ENCODE measurements at places on chromosomes 1 and 21. TPM values are rescaled to one million over a fixed set of nuclear protein-coding genes. Genes with fewer than 3 reads are reported as not detected.

The VHLL gene
- not detected for total RNA-seq

The LCE2C gene
- not detected for total RNA-seq

- H3K27me3 ChIP-seq: no peaks in the 10 kb centered on the region
- no peak overlapping the region for H3K27ac ChIP-seq
- H3K4me3 ChIP-seq: no peak overlapping the region
- no peak for DNase-seq
These were observed 165.1 kb upstream of the CACNA1E start for GRCh38 chr1:181318022-181318857.

DNA sequence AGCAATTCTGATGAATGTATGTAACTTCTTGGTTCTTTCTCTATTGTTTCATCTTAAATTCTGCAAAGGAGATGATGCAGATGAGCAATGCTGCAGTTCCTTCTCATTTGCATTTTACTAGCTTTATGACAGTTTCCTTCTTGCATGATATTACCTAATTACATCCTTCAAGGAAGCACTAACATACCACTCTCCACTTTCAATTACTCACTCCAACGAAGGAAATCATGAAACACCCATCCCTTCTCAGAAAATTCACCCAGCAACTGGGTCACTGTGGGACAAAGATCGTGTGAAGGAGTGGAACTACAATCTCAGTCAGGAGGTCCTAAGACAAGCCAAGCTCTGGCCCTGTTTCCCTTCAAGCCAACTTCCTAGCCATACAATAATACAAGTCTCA lies 142.3 kb downstream of the CHD1L start:
- H3K27ac ChIP-seq: no peak overlapping the region
- no peaks in the 10 kb centered on the region for H3K36me3 ChIP-seq
- no peaks in the 10 kb centered on the region for H3K27me3 ChIP-seq

- no peaks in the 10 kb centered on the region for H3K27me3 ChIP-seq
- no peak overlapping the region for H3K27ac ChIP-seq
- DNase-seq: no peak
- H3K4me1 ChIP-seq: no peaks in the 10 kb centered on the region
- H3K4me3 ChIP-seq: no peak overlapping the region
These were observed 244.9 kb downstream of the KCNJ6 start for GRCh38 chr21:37671381-37671780.

DNA sequence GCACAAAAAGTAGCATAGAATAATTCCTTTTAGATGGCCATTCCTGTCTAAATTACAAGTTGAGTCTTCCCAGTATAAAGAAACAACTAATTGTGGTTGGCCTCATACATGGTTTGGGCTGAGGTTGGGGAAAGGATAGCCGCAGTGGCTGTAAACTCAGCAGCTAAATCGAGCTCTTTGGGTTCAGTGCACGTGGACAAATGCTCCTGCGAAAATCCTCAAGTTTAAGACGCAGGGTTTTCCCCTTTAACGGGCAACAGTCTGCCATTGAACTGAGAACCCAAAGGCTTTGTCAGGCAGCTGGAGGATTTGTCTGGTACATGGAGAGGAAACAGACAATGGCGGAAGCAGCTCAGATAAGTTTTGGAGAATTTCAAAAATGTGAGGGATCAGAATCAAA lies 331.9 kb downstream of the TGFB2 start:
- H3K27me3 ChIP-seq: no peaks in the 10 kb centered on the region
- H3K36me3 ChIP-seq: no peaks in the 10 kb centered on the region
- no peaks in the 10 kb centered on the region for H3K4me1 ChIP-seq
- H3K4me3 ChIP-seq: no peak overlapping the region
- H3K27ac ChIP-seq: no peak overlapping the region
- DNase-seq: no peak

DNA sequence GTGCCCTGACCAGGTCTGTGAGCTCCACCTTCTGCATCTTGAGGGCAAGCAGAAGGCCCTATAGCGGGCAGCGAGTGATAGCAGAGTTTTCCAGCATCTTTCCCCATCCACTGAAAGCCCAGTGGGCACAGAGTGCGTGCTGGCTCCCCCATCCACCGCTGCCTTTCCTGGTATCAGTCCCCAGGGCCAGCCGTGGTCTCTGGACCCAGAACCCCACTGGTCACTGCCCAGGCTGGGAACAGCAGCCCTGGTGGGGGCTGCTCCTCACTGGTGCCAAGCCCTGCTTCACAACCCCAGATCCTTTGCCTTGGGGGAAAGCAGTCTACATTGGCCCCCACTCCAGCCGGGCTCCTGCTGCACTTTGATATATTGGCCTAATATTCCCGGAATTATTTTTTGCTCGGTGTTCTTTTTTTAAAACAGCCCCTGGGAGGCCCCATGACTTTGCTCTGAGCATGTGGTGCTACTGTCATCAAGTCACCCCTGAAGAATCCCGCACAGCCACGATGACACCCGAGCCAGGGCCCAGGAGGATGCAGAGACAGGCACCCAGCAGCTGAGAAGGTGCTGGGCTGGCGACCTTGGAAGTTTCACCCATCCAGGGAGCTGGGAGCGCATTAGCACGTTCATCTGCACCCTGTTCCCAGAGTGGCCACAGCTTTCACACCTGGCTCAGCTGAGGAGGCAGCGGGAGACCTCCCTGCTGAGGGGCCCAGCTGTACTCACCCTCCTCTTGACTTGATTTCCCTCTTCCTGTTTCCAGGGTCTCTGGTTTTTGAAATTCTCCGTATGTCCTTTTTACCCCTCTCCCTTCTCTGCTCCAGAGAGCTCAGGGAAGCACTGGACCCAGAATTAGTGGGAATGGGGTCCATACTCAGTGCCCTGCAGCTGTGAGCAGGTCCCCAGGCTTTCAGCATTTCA lies 56.9 kb downstream of the KLHDC7A start:
- H3K27ac ChIP-seq: no peak overlapping the region
- no peak overlapping the region for H3K4me3 ChIP-seq
- no peaks in the 10 kb centered on the region for H3K4me1 ChIP-seq
- no peaks in the 10 kb centered on the region for H3K27me3 ChIP-seq
- no peaks in the 10 kb centered on the region for H3K36me3 ChIP-seq
- peak; percentile 25 for DNase-seq

DNA sequence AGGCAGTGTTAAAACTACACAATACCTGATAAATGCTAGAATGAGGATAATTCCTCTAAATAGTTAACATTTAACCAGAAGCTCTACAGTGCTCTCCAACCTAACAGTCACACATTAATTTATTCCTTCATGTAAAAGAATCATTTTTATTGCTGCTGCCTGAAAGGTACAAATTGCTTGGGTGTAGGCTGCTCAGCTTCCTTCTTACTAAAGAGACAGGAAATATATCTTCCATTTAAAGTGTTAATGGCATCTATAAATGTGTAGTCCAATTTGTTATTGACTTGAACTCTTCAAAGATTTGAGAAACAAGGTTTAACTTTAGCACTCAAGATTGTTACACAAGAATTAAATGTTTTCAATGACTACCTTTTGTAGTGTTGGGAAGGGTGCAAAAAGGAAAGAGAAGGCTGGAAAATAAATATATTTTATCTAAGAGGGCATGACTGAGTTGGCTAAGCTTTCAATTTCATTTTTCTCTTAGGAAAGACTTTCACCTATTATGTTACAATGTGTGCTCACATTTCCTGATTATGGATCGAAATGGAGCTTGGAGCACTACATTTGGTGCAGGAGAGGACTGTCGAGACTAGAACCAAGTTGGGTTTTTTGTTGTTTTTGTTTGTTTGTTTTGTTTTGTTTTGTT lies 105.5 kb upstream of the CACYBP start:
- H3K4me3 ChIP-seq: no peak overlapping the region
- H3K27ac ChIP-seq: no peak overlapping the region
- H3K27me3 ChIP-seq: no peaks in the 10 kb centered on the region
- no peaks in the 10 kb centered on the region for H3K36me3 ChIP-seq
- DNase-seq: no peak
- peaks cover 23% of the 10 kb centered on the region for H3K4me1 ChIP-seq

DNA sequence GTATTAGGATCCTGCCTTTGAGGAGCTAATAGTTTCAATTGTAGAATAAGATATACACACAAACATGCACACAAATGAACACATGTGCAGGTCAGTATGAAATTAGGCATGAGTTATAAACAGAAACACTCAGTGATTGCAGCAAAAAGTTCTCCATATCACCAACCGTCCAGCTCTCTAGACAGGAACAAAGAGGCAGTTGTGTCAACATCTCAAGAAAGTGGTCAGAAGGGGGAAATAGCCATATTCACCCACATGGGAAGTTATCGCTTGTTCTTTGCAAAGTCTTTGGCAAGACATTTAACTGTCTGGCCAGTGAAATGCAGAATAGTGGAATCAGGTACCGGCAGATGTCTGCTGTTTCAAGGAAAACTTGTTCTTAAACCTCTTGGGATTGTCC lies 29.4 kb upstream of the PIGC start:
- no peak overlapping the region for H3K4me3 ChIP-seq
- no peak for DNase-seq
- no peak overlapping the region for H3K27ac ChIP-seq
- H3K4me1 ChIP-seq: no peaks in the 10 kb centered on the region

DNA sequence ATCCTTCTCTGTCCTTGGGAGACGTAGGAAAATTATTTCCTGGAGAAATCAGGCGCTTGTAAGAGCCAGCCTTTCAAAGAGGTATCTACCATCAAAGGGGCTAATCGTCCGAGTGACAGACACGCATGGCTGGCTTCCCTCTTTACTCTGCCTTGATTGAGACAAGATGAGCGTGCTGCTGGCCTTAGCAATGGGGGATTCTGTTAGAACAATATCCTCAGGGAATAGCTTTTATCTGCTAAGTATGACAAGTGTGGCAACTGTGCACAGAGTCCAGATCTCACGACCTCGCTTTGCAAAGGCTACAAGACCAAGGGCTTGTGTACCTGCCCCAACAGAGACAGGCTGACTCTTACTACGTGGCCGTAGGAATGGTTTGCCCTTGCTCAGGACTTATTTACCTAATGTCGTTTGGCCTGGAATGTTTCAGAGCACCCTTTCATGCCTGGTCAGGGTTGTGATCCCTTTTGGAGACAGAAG lies 417.1 kb downstream of the KIF26B start:
- no peaks in the 10 kb centered on the region for H3K27me3 ChIP-seq
- H3K36me3 ChIP-seq: no peaks in the 10 kb centered on the region
- no peak overlapping the region for H3K27ac ChIP-seq

- H3K27ac ChIP-seq: no peak overlapping the region
- no peaks in the 10 kb centered on the region for H3K4me1 ChIP-seq
- H3K4me3 ChIP-seq: no peak overlapping the region
- H3K27me3 ChIP-seq: no peaks in the 10 kb centered on the region
These were observed 29.8 kb downstream of the COL6A1 start for GRCh38 chr21:46011267-46011967.

- H3K27me3 ChIP-seq: no peaks in the 10 kb centered on the region
- H3K27ac ChIP-seq: no peak overlapping the region
- no peaks in the 10 kb centered on the region for H3K4me1 ChIP-seq
- no peak overlapping the region for H3K4me3 ChIP-seq
These were observed 27.8 kb upstream of the NFASC start for GRCh38 chr1:204842892-204843291.

DNA sequence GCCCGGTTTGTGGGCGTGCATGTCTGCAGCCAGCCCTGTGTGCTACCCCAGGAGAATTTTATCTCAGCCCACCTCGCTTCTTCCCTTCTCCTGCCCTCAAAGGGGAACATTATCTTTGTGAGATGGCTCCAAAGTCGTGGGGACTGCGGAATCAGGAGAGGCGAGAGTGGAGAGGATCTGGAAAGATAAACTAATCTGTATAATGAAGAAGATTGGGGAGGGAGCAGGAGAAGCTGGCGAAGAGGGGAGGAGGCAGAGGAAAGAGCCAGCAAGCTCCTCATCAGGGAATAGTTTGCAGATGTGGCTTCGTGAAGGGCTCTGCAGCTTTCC lies 310.3 kb downstream of the MATN1 start:
- H3K27me3 ChIP-seq: no peaks in the 10 kb centered on the region
- no peak overlapping the region for H3K4me3 ChIP-seq
- DNase-seq: no peak
- H3K36me3 ChIP-seq: no peaks in the 10 kb centered on the region

GRCh38 chr1:10693497-10694273 lies 102.8 kb downstream of the CASZ1 start:
- no peak for DNase-seq
- H3K27me3 ChIP-seq: no peaks in the 10 kb centered on the region
- H3K4me1 ChIP-seq: no peaks in the 10 kb centered on the region
- H3K36me3 ChIP-seq: no peaks in the 10 kb centered on the region
- peak overlapping the region; percentile 75 for H3K27ac ChIP-seq
- peak overlapping the region; percentile 83 for H3K4me3 ChIP-seq

- H3K4me3 ChIP-seq: no peak overlapping the region
- DNase-seq: no peak
- no peaks in the 10 kb centered on the region for H3K27me3 ChIP-seq
- no peak overlapping the region for H3K27ac ChIP-seq
- no peaks in the 10 kb centered on the region for H3K4me1 ChIP-seq
These were observed 16.4 kb upstream of the CHODL start for GRCh38 chr21:18228060-18228739.

- no peak overlapping the region for H3K27ac ChIP-seq
- H3K36me3 ChIP-seq: peaks cover 2% of the 10 kb centered on the region
- DNase-seq: peak; percentile 35
- no peak overlapping the region for H3K4me3 ChIP-seq
- no peaks in the 10 kb centered on the region for H3K27me3 ChIP-seq
These were observed 14.7 kb downstream of the HYI start for GRCh38 chr1:43438953-43439581.

Measured in right lobe of liver (tissue), 6 donors.